NCI-H524 treated with DMSO at 0.1 percent for 48 hours (cell line): ENCODE measurements at places on chromosomes 6 and 20.

GRCh38 chr6:109991201-109992101 lies 13.3 kb downstream of the GPR6 start:
- no peak for DNase-seq

GRCh38 chr6:34529665-34530327 lies 26.3 kb downstream of the SPDEF start:
- DNase-seq, result no peak

GRCh38 chr20:25148982-25149846 lies 46.3 kb upstream of the ENTPD6 start:
- peak; percentile 47 for DNase-seq

- no peak for DNase-seq
Measured at GRCh38 chr6:30206799-30207618, 6.2 kb downstream of the TRIM26 start.

DNA sequence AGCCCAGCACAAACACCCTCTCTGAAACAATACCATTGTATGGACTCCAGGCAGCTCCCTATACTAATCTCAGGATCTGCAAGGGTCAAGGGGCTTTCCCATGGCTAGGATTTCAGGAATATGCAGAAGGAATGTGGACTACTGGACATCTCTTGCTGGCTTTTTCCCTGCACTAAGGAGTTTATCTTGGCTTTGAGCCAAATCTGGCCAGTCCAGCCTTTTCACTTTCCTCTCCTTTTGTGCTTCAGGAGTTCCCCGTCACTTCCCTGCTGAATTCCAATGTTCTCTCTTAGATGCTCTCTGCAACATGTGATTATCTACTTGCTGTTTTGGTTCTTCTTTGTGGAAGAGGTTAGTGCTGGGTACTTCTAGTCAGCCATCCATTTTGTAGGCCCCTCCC lies 568.2 kb downstream of the HDGFL1 start:
- DNase-seq, result no peak

DNA sequence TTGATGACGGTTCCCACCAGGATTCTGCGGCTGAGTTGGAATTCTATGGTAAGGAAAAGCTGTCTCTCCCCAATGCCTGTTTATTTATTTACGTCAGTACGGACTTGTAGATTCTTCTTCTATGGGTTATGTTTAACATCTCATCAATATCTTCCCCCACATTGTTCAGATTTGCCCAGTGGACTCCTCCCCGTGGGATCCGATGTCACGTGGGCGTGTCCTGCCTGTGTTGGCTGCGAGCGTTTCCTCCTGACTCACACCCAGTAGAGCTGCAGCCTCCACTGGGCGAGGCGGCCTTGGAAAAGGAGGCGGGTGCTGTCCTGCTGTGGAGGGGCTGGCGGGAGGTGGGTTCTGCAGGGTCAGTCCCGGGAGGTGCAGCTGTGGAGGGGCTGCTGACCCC lies 46.8 kb upstream of the SLCO4A1 start:
- DNase-seq, result no peak

DNA sequence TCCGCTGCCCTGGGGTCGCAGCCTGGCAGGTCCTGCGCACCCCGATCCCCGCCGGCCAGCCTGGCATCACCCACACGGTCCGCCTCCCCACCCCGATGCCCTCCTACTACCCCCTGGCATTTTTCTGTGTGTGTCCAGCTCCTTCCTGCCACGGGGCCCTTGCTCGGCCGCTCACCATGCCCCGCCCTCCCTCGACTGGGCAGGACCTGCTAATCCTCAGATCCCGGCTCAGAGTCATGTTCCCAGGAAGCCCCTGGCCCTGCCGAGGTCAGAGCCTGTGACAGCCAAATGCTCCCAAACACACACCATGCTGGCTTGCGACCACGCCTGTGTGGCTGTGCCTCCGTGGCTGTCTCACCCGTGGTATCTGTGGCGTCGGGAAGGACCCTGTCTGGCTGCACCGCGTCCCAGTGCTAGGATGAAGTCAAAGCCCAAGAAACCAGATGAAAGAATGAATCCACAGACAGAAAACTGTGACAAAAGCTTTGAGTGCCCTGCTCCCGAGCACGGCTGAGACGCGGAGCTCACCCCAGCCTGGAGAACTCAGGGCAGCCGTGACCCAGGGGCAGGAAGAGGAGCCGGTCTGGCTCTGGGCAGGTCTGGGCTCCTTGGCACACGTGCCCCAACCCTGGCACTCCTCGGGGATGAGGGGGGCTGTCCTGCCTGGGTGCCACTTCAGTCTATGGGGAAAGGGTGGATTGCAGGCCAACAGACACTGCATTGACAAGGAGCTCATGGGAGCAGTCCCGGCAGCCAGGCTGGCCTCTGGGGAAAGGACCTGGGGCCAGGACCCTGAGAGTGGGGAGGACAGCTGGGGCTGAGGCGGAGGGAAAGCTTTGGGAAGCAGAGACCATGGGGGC lies 20.8 kb upstream of the SLCO4A1 start:
- no peak for DNase-seq

DNA sequence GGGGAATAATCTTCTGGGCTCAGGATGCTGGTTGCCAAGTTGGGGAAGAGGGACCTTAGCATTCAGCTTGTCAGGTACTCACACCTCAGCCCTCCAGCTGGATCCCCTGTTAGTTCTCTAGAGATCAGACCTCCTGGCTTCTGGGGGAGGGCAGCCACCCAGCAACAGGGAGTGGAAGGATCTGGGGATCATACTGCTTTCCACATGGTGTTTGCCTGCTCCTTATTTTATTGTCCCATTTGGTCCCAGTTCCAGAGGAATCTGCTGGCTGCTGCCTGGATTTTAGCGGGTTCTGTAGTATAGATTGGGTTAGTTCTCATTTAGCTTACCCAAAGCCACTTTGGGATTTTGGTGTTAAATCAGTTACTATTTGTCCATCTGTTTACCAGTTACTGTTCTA lies 29.3 kb downstream of the KAT14 start:
- DNase-seq, result no peak

- DNase-seq, result peak; percentile 30
Measured at GRCh38 chr20:14142171-14142570, 146.9 kb downstream of the MACROD2 start.

DNA sequence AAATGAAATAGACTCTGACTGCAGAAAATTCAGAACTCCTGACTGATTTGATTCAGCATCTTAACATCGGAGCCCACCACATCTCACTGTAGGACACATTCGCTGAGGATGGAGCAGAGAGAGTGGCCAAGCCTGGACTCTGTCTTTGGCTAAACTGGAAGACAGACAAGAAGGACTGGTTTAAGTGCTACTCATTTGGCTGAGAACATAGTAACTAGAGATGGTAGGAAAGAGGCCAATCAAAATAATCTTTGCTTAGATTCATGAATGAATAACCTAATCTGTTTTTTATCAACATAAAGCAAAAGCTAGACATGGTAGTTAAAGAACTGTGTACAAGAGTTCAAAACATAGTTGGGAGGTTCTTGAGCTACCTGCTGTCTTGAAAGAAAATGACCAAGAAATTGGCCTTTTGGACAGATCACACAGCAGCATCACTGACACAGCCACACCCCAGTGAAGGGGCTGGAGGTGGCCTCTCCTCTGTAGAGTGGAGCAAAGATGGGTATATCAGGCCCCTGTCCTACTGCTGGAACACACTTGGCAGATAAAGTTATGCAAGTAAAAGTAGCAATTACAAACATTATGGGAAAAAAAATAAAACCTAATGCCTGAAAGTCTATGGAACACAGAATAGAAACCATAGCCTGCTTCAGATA lies 87.1 kb upstream of the NT5E start:
- DNase-seq, result no peak

DNA sequence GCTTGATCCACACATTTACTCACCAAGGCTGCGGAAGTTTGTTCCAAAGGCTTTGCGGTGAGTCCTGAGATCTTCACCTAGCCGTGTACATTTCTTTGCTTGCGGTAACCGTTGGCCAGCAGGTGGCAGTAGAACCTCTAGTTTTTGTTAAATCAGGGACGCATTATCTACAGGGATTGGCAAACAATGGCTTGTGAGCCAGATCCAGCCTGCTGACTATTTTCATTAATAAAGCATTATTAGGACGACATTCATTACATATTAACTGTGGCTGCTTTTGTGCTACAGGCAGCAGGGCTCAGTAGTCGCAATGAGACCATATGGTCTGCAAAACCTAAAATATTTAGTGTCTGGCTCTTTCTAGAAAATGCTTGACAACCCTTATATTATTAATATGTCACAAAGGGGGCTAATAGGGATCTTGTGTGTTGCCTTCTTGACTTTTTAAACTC lies 174.1 kb downstream of the DOK5 start:
- peak; percentile 43 for DNase-seq

- DNase-seq, result no peak
Measured at GRCh38 chr20:46328200-46328882, 20.0 kb upstream of the CDH22 start.
